ENCODE measurements at places on chromosomes 7 and 10. TPM values are rescaled to one million over a fixed set of nuclear protein-coding genes. Genes with fewer than 3 reads are reported as not detected.

DNA sequence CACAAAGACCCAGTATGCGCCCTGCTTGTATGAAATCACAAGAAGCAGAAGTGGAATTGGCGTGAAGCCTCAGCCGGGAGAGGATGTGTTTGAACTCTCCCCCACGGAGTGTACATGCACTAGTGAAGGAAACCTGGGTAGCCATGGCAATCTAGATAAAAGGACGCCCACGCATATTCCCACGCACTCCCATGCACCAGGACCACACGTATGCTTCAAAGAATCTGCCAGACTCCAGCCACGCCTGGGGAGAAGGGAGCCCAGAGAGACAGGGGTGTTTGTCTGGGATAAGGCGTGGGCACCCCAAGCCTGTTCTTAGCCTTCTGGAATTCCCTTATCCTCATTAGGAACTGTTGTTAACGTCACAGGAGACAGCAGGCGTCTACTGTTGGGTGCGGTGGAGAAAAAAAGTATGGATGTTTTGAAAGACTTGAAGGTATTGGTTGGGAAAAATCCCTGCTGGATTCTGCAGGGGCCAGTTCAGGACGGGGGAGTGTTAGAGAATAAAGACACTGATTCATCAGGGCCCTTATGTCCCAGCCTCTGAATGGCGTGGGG, 28.9 kb upstream of the ECHDC3 start:
- DNase-seq = peak; percentile 55

GRCh38 chr10:43402880-43403452, 6.0 kb downstream of the HNRNPF start:
- no peak for DNase-seq

The COMTD1 gene
- 36.7 TPM for total RNA-seq

DNA sequence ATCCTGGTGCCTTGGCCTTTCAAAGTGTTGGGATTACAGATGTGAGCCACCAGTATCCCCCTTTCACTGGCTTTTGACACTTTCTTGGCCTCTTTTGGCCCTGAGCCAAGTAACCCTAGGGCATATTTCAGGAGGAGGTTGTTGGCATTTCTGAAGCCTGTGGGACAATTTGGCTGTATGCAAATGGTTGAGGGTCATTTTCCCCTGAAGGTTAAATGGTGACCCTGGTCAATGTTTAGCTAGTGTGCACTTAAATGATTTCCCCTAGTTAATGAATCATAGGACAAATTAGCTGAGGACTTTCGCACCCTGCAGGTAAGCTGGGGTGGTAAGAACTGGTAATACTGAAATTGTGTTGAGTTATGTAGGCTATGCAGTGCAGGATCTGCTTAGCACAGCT, 660.5 kb downstream of the LRMDA start:
- peak; percentile 40 for DNase-seq

- no peak for DNase-seq
Measured at GRCh38 chr10:3264161-3264761, 91.7 kb upstream of the PITRM1 start.

The PRSS1 gene
- 71.2 TPM for total RNA-seq

DNA sequence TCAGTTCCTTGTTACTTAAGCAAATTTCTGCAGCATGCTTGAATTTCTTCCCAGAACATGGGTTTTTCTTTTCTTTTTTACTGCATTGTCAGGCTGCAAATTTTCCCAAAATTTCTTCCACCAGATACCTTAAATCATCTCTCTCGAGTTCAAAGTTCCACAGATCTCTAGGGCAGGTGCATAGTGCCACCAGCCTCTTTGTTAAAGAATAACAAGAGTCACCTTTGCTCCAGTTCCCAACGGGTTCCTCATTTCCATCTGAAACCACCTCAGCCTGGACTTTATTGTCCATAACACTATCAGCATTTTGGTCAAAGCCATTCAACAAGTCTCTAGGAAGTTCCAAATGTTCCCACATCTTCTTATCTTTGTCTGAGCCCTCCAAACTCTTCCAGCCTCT, 389.2 kb downstream of the NXPH1 start:
- DNase-seq = peak; percentile 14

The PNLIPRP1 gene
- total RNA-seq = not detected

DNA sequence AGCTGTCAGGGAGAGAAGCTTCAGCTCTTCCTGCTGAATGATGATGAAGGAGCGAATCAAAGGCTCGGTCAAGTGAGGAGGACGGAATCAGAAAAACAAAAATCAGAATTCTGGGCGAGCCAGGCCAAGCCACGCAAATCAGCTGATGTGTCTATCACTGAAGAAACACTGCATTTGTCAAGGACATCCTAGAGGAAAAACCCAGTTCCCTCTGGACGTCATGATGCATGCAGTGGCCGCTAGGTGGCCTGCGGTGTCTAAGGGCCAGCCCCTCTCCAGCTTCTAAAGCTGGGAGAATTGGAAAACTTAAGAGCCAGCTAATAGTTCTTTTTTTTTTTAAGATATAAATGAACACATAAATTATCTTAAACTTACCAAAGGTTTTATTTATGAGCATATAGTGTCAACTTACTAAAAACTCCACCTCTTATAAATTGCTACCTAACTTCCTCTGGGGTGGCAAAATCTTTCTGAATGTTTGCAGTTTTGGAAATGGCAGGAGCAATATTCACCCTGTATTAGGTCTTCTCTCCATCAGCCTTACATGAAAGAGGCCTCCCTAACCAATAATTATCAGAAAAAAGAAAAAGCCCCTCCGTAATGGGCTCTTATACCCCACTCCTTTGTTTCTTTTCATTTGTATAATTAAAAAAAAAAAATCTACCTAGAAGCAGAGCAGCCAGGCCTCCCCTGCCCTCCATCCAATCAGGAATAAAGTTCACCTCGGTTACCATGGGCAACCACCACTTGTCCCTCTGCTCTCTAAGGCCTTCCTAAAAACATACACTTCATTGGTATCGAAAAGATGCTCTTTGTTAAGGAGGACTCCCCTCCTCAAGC, 186.8 kb downstream of the USP6NL start:
- peak; percentile 80 for DNase-seq

GRCh38 chr10:71765176-71765904, 8.0 kb downstream of the VSIR start:
- no peak for DNase-seq

- DNase-seq = no peak
Measured at GRCh38 chr7:83427884-83428283, 221.1 kb downstream of the SEMA3E start.

- no peak for DNase-seq
Measured at GRCh38 chr10:57799625-57800024, 468.1 kb downstream of the IPMK start.

The FZD8 gene
- total RNA-seq = 7.7 TPM

GRCh38 chr10:71999360-72000072, 35.3 kb downstream of the CHST3 start:
- peak; percentile 80 for DNase-seq

- no peak for DNase-seq
Measured at GRCh38 chr7:104252409-104253134, 44.8 kb upstream of the ORC5 start.

GRCh38 chr10:32446536-32447406, 831 bp downstream of the CCDC7 start:
- DNase-seq = peak; percentile 15

DNA sequence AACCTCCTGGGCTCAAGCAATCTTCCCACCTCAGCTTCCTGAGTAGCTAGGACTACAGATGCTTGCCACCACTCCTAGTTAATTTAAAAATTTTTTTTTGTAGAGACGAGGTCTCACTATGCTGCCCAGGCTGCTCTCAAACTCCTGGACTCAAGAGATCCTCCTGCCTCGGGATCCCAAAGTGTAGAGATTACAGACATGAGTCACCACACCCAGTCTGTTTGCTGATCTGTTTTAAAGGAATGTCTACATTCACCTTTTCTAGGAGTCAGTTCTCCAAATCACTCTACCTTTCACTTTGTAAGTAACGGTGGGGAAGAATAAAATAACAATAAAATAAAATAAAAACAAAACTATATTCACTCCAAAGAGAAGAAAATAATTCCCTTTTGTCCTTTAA, 86.6 kb upstream of the AGBL3 start:
- peak; percentile 60 for DNase-seq

GRCh38 chr10:633279-634245, 55.9 kb downstream of the DIP2C start:
- DNase-seq = no peak

The CDC14C gene
- 0.23 TPM for total RNA-seq

- no peak for DNase-seq
Measured at GRCh38 chr7:109835577-109835976, 1255.3 kb upstream of the LRRN3 start.

DNA sequence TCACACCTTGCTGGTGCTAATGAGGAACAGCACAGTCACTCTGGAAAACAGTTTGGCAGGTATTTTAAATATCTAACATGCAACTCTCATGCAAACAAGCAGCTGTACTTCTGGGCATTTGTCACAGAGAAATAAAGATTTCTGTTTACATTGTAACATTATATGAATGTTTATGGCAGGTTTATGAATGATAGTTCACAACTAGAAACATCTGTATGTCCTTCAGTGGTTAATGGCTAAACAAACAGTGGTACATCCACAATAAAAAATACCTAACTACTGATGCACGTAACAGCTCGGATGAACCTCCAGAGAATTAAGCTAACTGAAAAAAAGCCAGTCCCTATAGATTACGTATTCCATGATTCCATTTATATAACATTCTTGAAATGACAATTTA, 109.6 kb downstream of the GPR37 start:
- no peak for DNase-seq

GRCh38 chr7:122343601-122344302, 39.2 kb upstream of the FEZF1 start:
- DNase-seq = no peak

DNA sequence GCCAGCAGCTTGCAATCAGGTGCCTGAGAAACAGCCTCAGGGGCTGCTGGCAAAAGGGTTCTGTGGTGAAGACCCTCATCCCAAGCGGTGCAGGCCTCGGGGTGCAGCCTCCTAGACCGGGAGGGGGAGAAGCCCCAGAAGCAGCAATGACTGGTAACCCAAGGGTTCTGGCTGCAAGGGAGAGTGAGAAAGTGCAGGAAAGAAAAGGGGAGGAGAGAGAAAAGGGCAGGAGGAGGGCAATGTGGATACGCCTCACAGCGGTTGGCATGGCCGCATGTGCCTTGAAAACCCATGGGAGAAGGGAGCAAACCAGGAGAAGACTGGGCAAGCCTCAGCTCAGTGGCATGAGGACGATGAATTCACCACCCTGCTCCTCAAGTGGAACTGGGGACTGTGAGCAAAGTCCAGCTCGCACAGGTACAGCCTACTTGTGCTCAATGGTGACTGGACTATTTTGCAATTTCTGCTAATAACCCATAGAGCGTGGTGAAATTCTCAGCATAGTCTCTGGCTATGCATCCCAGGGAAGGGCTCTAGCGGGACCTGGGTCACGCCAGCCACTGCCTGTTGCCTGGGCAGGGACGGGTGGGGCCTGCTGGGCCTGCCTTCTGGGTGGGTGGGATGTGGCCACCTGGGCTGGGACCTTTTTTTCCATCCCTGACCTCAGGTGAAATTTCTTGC, 6.2 kb downstream of the CLRN3 start:
- DNase-seq = peak; percentile 69

Measured in hepatocyte (in vitro differentiated cells).